ENCODE measurements at places on chromosomes 7 and 10.

- no peak for DNase-seq
Measured at GRCh38 chr7:99308461-99309074, 17.1 kb upstream of the ARPC1A start.

DNA sequence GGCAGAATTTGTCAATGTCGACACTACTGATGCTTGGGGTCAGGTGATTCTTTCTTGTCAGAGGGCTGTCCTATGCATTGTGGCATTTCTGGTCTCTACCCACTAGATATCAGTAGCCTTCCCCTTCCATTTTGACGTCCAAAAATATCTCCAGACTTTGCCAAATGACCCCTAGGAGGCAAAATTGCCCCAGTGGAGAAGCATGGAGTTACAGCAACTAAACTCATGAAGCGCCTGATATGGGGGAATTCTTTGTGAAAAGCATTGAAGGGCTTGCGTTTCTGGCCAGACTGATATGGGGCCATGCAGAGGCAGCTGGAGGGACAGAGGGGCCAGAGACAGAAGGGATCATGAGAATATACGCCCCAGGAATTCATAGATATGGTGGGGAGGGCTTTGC lies 43.6 kb downstream of the ADRB1 start:
- DNase-seq: no peak

GRCh38 chr10:28801869-28802268 lies 124.5 kb downstream of the BAMBI start:
- no peak for DNase-seq

- no peak for DNase-seq
Measured at GRCh38 chr10:126561921-126562680, 108.4 kb downstream of the C10orf90 start.

- no peak for DNase-seq
Measured at GRCh38 chr10:30045961-30046360, 13.4 kb downstream of the JCAD start.

- no peak for DNase-seq
Measured at GRCh38 chr7:24932389-24932788, 47.6 kb downstream of the OSBPL3 start.

DNA sequence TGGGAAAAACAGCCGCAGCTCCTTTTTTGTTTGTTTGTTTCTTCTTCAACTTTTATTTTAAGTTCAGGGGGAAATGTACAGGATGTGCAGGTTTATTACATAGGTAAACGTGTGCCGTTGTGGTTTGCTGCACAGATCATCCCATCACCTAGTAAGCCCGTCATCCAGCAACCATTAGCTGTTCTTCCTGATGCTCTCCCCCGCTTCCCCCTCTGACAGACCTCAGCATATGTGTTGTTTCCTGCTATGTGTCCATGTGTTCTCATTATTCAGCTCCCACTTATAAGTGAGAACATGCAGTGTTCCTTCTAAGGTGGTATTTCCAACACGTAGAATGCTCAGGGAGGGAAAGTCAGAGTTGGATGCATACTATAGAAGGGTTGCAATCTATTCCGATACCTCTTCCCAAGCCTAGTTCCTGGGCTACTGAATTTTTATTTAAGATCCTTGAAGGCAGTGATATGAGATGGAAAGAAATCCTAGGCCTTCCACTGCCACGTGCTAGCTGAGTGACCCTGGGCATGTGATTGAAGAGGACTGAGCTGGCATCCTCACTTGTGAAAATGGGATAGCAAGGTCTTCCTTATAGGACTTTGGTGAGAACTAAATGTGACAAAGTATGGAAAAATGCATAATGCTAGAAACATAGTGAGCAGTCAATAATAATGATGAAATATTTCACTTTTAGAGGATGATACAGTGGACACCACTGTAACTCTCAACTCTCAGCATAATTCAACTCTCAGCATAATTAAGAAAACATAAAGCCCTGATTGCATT lies 278.5 kb downstream of the REEP3 start:
- no peak for DNase-seq

- no peak for DNase-seq
Measured at GRCh38 chr7:139972029-139972428, 90.7 kb downstream of the PARP12 start.

DNA sequence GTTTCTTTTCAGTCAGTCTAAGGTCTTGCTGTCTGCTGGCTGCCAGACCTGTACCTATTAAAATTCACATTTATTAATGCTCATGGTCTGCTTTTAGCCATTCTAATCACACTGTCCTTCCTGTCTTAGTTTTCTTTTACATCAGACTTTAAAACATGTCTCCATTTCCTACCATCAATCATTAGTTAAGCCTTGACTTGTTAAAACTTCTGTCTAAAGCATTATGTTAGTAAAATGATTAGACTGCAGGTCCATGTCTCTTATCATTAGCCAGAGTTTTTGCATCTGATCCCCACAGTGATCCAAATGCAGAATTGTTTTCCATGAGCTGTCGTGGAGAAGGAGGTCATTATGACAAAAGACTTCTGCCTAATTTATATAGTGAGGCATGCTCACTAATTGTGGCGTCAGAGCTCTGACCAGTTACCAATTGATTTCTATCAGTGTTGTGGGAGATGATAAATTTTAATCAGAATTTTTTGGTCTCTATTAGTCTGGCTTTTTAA lies 226.5 kb downstream of the DKK1 start:
- DNase-seq: no peak

DNA sequence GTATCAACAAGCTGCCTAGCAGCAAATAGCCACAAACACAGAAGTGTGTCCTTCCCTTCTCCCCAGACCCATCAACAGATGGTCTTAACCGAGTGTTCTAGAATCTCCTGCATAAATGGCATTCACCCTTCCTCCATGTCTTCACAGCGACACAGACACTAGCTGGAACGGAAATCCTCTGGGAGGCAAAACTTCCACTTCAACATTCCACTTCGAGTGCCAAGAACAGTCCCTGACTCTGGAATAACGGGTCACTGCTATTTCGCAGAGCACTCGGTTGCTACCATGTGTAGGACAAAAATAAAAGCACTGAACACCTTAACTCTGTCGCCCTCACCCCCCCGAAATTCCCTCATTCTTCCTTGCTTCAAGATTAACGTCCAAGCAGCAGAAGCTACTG lies 65.1 kb downstream of the SFMBT2 start:
- no peak for DNase-seq

GRCh38 chr7:121244120-121244870 lies 84.5 kb upstream of the WNT16 start:
- DNase-seq: no peak

DNA sequence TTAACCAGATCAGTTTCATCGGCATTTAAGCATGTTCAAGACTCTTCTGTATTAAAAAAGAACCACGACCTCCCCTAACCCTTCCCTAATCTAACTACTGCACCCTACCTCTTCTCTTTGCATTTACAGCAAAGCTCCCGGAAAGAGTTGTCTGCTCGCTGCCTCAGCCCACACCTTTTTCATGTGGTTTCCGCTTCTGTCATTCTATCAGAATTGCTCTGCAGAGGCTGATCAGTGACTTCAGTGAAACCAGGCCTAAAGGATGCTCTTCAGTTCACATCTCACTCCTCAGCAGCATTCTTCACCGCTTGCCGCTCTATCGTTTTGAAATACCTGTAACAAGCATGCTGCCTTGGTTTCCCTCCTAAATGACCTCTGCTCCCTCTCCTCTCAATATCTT lies 160.9 kb downstream of the SDK1 start:
- peak; percentile 38 for DNase-seq

DNA sequence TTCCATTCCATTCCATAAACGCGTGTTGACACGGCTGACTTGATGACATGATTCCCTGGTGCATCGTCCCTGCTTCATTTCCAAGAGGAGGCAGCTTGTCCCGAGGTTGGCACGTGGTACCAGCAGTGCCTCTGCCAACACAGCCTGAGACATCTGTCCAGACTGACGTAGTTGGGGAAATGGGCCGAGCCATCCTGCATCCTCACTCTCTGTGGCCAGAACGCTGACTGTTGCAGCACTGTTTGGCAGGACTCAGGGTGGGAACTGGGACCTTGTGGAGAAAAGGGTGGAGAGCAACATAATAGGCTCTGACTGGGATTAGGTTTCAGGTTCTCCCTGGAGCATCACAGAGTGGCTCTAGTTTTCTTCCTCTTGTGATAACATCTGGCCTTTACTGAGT lies 118.6 kb upstream of the BTBD16 start:
- DNase-seq: no peak

DNA sequence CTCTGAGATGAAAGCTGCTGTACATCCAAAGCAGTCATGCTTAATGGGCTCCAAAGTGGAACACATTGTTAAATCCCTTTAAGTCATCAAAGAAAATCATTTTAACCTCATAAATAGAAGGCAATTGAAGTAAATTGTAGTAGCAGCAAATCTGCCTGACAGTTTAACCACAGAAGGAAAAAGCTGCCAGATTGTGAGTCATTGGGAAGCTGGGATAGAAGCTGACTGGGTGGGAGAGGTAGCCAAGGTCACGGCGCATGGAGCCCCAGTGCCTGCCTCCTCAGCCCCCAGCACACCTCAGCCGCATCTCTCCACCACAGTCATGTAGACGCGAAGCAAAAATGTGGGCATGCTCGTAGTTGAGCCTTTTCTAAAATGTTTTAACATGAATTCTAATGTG lies 44.0 kb downstream of the TARP start:
- no peak for DNase-seq

DNA sequence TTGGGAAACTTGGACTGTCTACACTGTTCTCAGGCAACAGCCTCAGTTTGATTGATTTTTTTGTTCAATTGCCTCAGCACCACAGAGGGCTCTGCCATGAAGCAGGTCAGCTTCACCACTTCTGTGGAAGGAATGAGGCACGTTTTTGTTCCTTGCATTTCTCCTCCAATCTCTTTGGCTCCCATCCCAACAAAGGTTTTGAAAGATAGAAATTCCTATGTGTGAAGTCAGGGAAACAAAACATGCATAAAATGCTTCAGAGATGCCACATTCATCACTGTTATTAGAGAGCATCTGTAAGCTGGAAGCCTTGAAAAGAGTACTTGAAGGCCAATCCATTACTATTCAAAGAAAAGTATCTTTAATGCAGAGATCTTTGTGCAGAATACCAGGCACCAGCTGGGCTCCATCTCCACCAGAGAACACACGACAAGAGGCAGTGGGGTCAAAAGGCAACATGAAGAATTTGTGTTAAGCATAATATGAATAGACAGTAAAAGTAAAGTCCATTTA lies 249.1 kb upstream of the LYZL1 start:
- no peak for DNase-seq

GRCh38 chr7:143987513-143987912 lies 12.6 kb upstream of the OR6B1 start:
- DNase-seq: no peak

DNA sequence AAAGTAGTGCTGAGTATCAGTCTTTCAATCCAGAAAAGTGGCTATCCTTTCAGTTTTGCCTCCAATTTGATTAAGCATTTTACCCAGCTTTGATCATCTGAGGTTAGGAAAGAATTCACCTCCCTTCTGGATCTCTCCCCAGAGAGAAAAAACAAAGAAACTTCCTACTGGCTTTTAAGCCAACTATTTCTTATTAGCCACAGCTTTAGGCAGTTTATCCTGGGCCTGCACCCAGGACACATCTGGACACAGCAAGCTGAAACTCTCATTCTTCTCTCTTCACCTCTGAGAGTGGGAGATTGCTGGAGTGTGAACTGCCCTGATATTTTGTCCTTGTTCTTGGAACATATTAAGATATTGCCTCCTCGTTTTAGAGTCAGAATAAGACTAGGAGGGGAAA lies 43.5 kb upstream of the LSM8 start:
- DNase-seq: no peak

GRCh38 chr10:11993834-11994468 lies 48.7 kb downstream of the UPF2 start:
- DNase-seq: no peak

GRCh38 chr10:71029907-71030306 lies 141.5 kb upstream of the PCBD1 start:
- no peak for DNase-seq

GRCh38 chr7:128000854-128001265 lies 30.4 kb downstream of the LRRC4 start:
- DNase-seq: no peak

- peak; percentile 2 for DNase-seq
Measured at GRCh38 chr10:127293640-127294039, 97.2 kb upstream of the INSYN2A start.

DNA sequence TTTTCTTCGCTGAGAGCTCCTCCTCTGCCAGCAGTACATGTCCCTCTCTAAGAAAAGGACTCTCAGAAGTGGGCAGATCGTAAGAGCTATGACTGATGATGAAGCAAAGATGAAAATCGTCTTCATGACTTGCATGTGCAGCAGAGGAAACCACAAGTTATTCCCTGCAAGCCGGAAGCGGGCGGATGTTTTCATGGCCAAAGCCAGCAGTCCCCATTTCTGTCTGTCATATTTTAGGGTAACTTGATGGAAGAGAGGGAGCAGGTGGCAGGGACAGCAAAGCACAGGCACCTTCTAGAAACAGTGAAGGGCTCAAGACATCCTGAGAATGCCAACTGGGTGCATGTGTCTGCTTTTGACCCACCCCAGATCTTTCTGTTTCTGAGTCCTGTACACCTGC lies 19.9 kb downstream of the KLF6 start:
- DNase-seq: no peak

DNA sequence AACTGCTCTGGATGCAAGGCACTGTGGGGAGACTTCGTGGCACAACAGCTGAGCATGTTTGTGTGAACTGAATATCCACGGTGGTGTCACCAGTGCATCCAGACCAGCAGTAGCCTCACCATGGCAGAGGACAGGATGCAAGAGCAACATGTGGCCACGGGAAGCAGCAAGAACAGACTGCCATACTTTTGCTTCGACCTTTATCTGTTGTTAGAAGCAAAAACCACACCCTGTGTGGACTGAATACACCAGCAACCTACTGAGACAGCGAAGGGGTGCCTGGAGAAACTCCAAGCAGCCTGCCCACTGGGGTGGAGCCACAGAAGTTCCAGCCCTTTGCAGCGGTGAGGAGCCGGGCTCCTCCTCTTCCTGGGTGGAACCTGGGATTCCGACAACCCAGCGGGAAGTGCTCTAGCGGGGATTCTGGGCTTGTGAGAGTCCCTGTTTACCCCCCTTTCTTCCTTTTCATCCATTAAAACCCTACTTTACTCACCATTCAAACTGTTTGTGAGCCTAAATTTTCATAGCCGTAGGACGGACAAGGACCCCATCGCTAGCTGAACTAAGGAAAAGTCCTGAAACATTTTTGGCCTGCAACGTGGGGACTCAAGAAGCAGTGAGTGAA lies 584.9 kb downstream of the GRM8 start:
- DNase-seq: no peak

DNA sequence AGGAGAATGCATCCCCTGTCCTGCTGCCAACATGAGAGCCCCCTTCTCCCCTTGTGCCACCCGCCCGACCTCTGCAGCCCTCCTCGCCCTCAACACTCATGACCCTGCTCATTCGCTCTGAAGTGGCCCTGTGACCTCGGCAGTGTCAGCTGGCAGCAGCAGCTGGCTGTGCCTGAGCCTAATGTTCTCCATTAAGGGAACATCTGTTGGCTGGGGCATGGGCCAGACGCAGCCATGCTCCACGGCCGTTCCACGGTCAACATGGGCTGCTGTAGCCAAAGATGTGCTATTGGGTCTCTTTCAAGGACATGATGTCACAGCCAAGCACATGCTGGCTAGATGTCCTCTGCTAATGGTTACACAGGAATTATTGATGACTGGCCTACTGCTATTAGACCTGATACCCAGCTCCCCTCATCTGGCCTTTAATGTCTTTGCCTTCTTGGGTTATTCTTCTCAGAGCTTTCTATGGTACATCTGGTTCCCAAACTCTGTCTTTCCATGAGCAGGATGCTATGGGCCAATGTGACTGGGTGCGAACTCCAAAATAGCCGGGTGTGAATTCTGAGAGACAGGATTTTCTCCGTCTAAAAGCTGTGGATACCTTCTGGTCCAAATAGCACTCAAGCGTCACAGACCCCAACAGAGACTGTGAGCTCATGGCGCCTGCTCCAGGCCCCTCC lies 22.4 kb downstream of the ADCYAP1R1 start:
- no peak for DNase-seq

Data from stimulated activated CD4-positive, alpha-beta T cell treated with anti-CD3 and anti-CD28 coated beads, Interleukin-12 subunit alpha, Interleukin-12 subunit beta, amount 100 ng/mL, for 4 hours (primary cell).